Esophagus squamous epithelium (tissue), 5 donors: ENCODE measurements at places on chromosomes 2 and 18.

DNA sequence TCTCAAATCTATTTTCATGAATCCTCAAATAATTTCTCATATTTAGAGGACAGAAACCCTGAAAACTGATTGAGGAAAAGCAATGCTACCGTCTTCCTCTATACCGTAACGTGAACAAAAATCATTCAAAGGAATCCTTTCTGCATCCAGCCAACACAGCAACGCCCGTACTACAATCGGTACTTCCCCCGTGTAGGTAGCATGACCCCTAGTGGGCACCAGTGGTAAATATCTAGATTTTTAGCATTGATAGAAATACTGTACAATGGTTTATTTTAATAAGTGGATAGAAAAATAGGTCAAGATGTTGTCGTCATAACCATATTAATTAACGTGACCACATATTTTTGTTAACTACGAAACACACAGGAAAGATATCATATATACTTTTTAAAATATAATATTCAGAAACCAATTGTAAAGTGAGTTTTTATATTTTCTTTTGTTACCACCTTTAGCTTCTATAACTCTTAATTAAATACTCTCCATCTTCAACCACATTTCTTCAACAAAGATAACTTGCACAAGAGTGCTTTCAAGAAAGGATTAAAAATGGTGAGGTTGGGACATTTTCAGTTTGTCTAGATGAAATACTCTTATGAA is 194.1 kb downstream of the SS18 start:
- DNase-seq = no peak

DNA sequence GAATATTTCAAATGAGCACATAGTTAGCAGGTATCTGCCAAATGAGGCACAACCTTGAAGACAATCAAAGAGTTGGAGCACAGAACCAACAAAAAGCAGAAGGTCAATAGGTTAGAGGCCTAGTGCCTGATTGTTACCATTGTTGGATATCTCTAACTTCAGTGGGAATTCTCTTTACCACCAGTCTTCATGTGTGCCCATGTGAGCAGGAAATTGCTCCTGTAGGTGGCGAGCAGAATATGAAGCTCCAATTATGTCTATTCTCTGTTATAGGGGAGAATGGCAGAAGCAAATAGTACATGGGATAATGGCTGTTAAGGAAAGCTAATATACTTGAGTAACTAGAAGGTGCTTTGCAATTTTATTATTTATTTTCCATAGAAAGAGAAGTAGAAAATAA is 14.9 kb upstream of the ZNF385B start:
- DNase-seq = no peak

- DNase-seq = no peak
Observed at GRCh38 chr2:231710799-231711676, 2.7 kb downstream of the PTMA start.

DNA sequence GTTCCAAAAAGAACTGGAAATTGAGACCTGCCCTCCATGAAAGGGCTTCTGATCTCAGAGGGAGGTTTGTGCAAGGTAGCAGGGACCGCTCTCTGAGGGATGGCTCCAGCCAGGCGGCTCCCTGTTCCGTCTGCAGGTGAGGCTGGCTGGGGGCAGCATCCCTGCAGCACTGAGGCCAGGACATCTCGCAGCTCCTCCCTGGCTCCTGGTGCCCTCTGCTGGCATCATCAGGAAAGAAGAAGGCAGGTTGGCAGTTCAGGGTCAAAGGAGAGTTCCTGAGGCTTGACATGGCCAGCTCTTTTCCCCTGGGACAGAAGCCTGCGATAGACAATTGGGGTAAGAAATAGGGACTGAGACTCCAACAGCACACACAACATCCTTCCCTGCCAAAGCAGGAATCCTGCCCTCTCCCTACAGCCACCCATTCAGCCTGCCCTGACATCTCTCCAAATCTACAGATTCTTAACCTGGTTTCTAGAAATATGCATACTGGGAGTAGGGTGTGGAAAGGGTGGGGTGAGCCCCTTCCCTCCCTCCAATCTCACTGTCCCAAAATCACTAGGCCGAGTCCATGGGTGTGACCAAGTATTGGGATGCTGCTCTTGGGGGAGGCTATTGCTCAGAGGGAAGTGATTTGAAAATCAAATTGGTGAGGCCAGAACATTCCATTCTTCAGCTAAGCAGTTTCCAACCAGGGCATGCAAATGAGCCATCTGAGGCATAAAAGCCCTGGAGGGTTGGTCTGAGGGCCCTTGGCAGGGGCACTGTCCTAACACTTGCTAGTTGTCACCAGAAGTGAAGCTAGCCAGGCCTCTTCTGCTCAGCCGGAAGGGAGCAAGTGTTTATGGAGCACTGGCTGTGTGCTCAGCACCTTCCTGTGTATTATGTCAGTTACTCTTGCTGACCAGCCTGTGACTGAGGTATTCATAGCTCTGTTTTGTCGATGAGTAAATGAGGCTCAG is 185.4 kb downstream of the TFCP2L1 start:
- DNase-seq = no peak

GRCh38 chr2:209998596-209998995 is 3.8 kb upstream of the RPE start:
- no peak for DNase-seq

DNA sequence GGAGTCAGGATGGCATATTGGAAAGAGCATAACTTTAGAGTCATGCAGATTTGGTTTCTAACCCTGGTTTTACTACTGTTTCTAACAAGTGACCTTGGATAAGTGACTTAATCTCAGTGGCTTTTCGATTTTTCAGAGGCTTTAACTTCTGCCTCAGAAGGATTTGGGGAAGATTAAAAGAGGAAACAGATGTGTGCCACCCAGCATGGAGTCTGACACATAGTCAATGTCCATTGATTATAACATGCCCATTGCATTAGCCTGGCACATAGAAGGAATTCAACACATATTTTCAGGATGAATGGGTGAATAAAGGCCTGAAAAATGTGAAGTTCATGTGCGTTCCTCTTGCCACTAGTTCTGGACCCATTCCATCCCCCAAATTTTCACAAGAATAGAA is 438.2 kb downstream of the EPHA4 start:
- DNase-seq = no peak

- DNase-seq = no peak
Observed at GRCh38 chr2:31337860-31338259, 76.7 kb downstream of the XDH start.

GRCh38 chr2:229728370-229728769 is 14.0 kb upstream of the DNER start:
- no peak for DNase-seq
